ENCODE measurements at places on chromosomes 2 and 18.

DNA sequence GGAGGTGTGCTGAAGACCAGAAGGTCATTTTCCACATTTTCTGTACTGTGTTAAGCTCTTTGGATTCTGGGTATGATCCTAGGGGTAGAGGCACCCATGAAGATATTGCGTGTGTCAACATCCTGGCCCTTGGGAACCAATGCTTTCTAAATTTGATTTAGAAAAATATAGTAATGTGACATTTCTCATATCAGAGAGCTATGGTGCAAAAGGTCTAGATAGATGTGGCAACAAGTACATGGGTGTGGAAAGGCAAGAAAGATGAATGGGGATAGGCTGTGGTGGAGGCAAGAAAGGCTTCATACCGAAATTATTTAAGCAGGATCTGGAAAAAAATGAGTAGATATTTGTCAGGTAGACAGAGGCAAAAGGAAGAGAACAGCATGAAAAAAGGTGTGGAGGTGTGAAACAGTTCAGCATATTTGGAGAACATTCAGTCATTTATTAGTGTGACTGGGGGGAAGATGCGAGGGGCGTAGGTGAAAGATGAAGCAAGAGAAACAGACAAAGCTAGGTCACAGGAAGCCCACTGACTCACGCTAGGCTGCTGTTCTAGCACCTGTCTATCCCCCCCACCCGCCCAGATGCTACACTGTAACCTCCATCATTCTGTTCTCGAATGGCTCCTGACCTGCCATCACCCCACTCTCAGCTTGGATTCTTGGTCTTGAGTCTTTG lies 11.7 kb downstream of the DOK1 start:
- no peak for DNase-seq

DNA sequence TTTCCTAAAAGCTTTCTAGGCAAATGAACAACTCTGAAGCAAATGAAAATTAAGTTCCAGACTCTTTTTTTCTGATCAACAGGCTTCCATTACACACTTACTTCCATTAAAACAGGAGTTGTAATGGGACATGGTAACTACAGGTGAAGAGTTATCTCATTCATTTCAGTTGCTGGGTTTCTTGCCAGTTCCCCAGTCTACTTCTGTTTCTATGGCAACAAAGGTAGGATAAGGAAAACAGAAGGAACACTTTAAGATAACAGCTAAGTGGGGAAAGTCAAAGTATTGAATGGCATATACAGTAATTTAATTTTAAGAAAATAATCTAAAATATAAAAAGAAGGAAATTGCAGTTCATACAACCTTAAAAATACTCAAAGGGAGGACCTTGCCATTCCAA lies 25.1 kb downstream of the BAZ2B start:
- no peak for DNase-seq

GRCh38 chr18:79108549-79109215 lies 39.5 kb downstream of the ATP9B start:
- no peak for DNase-seq

DNA sequence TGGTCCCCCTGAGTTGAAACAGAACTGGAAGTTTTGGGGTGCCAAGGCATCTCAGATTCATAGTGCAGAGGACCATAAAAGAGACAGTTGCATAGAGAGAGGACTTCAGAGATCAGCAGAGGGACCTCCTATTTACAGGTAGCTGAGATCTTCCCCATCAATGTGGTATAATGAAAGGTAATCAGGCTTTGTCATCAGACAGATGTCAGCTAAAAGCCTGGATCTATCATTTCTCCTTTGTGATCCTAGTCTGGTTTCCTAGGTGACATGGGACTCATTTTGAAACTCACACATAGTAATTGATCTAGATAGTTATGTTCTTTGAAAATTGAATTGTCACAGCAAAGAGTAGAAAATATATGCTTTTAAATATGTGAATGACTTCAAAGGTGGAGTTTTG lies 443.5 kb upstream of the MAP2 start:
- DNase-seq = no peak

DNA sequence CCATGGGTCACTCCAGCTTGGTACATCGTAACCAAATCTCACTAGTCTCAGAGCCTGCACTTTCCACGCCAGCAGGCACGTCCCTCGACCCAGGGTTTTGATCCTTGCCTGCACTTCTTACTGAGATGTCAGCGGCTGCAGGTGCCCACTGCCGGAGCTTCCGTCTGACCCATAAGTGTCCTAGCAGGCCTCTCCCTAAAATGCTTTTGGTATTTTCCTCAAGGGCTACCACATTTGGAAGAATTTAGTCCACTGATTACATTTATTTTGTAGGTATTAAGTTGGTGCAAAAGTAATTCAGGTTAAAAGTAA lies 175.0 kb upstream of the FBXO11 start:
- DNase-seq = no peak

- no peak for DNase-seq
These were observed 710.3 kb upstream of the SOX11 start for GRCh38 chr2:4981802-4982409.

DNA sequence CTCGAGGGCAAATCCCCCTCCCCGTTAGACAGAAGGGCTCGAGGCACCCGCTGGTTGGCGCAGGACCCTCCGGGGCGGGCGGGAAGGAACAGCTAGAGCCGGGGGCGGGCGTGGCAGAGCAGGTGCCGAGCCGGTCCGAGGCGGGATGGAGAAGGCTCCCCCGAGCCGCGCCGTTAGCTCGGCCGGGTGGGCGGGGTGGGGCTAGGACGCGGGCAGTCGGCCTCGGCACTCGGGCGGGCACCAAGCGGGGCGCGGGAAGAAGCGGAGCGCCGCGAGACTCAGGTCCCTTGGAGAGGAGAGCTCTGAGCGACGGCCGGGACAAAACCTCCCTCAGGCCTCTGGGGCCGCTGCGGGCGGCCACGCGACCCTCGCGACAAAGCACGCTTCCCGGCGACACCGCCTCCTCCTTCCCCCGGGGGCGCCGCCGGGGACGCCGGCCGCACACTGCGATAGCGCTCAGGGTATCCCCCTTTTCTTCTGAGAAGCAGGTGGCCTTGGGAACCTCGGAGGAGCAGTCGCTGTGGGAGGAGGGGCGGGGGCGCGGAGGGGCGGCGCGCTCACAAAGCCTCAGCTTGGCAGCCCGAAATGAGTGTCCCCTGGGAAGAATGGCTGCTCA lies 721 bp downstream of the FHOD3 start:
- no peak for DNase-seq

DNA sequence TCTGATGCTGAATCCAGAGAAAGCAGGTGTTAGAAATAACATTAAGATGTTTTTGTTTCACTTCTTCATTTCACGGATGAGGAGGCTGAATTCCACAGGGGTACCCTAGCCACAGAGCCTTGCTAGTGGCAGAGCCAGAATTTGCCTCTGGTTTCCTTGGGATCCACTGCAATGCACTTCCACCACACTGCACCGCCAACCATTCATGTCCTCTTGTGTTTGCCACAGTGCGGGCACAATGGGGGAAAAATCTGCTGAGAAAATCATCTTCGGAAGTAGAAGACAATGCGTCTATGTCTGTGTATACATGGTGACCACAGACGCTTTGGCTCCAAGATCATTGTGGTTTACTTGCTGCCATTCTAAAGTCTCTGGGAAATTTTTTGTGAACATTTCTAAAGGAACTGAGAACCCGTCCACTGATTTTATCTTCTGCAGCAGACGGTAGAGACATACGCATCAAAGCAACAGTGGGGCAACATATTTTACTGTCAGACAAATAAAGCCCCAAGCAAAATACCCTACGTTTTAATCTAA lies 14.9 kb downstream of the ICOS start:
- DNase-seq = no peak

DNA sequence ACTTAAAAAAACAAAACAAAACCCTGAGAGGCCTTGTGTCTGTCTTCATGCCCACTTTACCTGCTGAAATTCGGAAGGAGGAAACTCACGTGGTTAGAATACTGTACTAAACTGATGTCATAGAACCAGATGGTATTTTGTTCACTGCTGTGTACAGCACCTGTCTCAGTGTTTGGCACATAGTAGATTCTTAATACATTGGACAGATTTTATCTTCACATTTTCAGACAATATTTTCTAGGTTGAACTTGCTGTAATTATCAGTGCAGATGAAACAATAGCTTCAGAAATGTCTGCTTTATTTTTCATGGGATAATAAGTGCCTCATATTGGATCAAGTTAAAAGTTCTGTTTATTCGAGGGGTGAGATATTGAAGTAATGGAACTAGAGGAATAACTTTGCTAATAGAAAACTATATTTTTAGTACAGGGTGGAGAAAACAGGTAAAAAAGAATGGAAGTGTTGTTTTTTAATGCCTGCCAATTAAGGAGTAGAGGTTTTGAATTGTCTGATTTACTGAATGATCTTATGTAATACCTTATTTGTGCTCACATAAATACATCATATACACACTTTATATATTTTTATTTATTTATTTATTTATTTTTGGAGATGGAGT lies 23.7 kb downstream of the DDX1 start:
- no peak for DNase-seq

DNA sequence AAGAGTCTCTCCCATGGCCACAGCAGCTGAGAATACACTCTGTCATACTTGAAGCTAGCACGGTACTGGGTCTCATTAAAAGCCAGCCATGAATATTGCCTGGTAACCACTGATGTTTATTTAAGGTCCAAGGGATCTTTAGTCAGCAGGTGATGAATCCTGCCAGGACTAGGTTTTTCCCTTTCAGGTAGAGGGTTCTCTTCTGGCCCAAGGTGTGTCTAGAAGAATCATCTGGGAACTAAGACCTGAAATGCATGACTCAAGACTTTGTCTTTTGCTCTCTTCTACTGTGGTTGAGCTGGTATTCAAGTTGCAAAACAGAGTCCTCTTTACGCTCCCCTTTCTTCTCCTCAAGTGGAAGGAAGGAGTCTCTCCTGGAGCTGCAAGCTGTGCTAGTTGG lies 400.5 kb upstream of the FSIP2 start:
- no peak for DNase-seq

DNA sequence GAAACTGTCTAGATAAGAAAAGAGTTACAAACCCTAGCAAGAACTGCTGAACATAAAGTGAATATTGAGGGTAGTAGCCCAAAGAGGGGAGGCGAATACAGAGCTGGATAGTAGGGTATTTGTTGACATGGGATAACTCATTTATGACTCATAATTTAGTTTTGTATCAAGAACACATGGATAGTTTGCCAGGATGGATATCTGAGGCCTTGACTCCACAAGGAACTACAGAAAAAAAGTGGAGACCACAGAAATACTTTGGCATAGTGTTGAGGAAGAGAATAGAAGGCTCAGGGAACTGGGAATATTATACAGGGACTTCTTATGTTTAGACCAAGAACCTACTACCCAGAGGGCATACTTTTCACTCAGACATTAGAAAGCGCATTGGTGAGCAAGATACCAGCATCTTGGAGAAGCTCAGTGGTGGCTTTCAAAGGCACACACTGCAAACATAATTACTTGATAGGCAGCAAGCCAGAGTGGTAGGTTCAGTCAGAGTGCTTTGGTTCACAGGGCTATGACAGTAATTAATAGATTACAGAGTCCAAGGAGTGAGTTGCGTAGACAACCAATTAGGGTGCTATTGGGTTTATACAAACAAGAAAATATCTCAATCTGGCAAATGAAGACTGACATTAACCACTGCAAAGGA lies 51.9 kb upstream of the ZBTB7C start:
- no peak for DNase-seq

Measured in non-pigmented ciliary epithelial cell (primary cell).